ENCODE measurements at places on chromosomes 6 and 20.

GRCh38 chr20:5820738-5821137 is 70.5 kb downstream of the SHLD1 start:
- no peak for DNase-seq

- DNase-seq: no peak
These were observed 179.6 kb downstream of the TAF4 start for GRCh38 chr20:61885759-61886715.

DNA sequence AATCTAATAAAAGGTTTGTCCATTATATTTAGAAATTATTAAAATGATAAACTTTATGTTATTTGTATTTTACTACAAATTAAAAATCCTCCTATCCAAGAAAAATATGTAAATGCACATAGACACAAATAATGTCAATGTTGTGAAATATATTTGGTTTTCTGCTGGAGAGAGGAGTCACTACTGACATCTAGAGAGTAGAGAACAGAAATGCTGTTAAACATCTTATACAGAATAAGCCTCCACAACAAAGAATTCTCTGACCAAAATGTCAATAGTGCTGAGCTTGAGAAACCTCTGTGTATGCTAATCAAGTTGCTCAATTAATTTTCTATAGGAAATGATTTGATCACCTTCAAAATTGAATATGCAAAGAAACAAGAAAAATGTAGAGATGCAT is 12.4 kb downstream of the HTR1B start:
- no peak for DNase-seq

DNA sequence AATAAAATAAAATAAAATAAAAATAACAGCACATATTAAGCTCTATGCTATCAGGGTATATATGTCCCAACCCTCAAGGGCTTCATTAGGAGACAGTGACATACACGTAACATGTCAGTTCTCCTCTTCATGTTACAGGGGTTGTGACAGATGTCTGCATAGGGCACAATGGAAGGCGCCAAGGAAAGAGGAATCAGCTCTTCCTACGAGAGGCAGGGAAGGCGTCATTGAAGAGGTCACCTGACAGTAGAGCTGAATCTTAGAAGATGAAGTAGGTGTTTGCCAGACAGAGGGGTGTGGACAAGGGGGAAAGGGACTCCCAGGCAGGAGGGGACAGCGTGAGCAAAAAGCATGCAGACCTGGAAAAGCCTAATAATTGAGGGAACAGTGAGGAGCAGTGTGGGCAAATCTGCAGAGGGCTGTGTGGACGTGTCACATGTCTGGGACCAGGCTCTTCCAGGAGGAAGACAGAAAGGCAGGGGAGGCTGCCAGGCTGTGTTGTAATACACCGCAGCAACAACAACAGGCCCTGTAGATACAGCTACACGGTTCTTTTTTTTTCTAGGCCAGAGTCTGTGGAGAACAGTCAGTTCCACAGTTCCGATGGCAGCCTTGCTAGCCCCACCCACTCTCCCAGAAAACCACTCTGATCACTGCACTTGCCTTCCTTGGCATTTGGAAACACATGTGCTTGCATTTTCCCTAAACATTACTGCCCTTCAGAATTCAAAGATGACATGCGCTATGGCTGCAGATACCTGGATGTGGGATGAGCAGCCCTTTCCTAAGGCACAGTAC is 2.5 kb upstream of the FKBP5 start:
- DNase-seq: peak; percentile 40

GRCh38 chr6:165183071-165183470 is 126.3 kb downstream of the C6orf118 start:
- no peak for DNase-seq

DNA sequence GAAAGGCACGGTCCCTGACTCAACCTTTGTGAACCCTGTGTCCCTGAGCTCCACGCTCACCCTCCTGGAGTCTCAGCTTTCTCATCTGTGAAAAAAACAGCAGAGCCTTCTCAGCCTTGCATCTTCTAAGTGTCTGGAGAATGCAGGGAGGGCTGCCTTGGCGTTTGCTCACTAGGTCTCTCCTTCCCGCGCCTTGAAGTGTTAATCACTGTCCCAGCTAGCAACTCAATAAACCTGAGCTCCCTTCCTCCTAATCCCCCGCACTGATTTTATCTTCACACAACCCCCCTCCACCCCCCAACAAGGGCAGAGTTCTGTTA is 34.9 kb upstream of the FOXC1 start:
- no peak for DNase-seq

DNA sequence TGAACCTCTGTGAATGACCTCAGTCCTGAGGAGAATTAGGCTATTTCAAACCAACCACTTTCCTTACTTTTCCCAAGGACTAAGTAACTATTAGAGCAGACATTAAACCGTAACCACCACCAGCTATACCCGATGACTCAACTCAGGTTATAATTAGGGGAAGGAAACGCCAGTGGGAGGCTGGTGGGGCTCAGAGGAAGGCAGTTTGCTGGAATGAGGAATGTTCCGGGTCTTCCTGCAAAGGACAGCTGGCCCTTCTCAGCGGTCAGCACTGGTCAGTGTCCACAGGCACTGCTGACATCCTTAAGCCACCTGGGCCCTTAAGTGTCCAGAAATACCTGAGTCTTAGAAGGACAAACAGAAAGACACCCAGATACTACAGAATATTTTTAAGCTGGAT is 515.2 kb downstream of the MAFB start:
- DNase-seq: no peak

GRCh38 chr6:39312912-39313525 is 1.2 kb downstream of the KCNK17 start:
- DNase-seq: no peak

GRCh38 chr20:38321959-38322598 is 18.1 kb downstream of the BPI start:
- peak; percentile 60 for DNase-seq

- DNase-seq: no peak
These were observed 136.3 kb upstream of the DUSP22 start for GRCh38 chr6:156010-156409.

- no peak for DNase-seq
These were observed 16.3 kb upstream of the TRPC4AP start for GRCh38 chr20:35108921-35109320.

Data from frontal cortex (tissue), 4 donors.